ENCODE measurements at places on chromosomes 2 and 18.

- no peak for DNase-seq
Observed at GRCh38 chr2:39772086-39772811, 6.8 kb downstream of the THUMPD2 start.

- DNase-seq, result no peak
Observed at GRCh38 chr18:26293982-26294381, 67.7 kb downstream of the TAF4B start.

DNA sequence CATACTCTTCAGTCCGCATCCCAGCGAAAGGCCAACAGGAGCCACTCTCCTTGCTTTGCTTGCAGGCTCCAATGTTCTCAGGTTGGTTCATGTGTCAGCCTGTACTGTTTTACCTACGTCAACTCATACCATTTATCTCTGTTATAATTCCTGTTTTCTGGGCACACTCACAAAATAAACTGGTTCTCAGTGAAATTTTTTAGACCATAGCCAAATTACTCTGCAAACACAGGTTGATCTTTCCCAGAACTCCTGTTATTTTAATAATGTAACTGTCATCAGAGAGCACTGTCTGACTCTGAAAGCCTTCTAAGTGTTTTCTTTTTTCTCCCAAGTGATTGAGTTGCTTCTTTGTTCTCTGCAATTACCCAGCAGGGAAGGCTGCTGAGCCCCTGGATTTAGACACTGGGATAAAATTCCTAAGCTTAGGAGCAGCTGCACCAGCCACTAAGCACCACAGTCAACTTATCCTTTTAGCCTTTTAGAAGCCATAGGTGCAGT, 111.6 kb upstream of the PIEZO2 start:
- DNase-seq, result no peak

GRCh38 chr18:68734308-68734707, 19.4 kb upstream of the TMX3 start:
- no peak for DNase-seq

- no peak for DNase-seq
Observed at GRCh38 chr18:2466978-2467377, 104.3 kb downstream of the METTL4 start.

DNA sequence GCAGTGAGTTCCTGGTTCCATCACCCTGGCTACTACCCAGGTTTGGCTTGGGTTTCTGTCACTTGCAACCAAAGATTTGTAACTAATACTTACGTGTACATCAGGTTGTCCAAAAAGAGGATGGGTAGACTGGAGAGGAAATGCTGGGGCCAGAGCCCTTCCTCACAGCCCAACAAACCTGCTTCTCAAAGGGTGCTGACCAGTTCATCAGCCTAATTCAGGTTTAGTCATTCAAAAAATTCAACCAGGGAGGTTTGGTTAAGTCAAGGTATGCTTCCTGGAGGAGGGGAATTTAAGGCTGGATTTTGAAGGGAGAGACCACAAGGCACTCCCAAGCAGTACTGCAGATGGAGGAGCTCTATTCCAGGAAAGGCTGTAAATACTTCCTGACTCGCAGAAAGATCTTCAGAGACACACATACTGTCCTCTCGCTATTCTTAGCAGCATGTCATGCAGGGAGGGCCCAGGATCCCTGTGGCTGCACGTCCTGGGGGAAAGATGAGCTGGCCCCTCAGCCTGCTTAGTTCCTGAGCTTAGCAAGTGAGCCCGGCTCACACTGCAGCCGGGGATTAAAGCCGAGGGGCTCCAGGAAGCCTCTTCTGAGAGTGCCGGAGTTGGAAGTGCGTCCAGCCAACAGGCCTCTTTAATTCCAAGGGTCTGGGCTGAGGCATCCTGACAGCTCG, 40.0 kb upstream of the BIN1 start:
- no peak for DNase-seq

GRCh38 chr2:211359347-211359746, 802.9 kb downstream of the CPS1 start:
- DNase-seq, result no peak

DNA sequence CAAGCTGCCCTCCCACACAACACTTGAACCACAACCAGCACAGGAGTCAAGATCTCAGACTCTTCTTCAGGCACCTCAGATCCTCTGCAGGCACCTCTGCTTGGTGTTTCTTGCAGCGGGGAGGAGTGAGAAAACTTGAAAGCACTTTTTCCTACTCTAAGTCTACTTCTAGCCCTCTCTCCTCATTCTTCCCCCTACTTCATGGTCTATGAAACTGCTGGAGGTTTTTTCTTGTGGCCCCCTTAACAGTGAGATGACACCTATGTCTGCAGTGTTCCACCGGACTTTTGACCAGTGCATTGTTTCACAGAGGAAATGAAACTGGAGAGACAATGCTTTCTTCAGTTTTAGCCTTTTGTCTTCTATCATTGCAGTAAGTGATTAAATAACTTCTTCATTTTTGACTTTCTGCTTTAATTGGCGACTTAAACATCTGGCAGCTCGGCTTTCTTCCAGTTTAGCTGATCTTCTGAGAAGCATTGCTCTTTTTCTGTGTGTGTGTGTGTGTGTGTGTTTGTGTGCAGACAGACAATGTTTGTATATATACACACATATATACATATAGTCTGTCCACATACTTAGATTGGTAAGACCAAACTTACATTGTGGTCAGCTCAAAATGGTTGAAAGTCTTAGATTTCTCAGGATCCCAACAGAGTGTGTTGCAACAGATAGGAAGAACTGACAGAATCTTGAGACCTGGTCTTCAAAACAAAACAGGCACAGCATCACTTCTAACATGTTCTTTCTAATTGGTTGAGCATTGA, 1474.0 kb upstream of the TMEFF2 start:
- no peak for DNase-seq

GRCh38 chr2:95053543-95053942, 28.0 kb downstream of the MAL start:
- no peak for DNase-seq

- DNase-seq, result no peak
Observed at GRCh38 chr2:44772131-44772530, 169.4 kb upstream of the SIX3 start.

DNA sequence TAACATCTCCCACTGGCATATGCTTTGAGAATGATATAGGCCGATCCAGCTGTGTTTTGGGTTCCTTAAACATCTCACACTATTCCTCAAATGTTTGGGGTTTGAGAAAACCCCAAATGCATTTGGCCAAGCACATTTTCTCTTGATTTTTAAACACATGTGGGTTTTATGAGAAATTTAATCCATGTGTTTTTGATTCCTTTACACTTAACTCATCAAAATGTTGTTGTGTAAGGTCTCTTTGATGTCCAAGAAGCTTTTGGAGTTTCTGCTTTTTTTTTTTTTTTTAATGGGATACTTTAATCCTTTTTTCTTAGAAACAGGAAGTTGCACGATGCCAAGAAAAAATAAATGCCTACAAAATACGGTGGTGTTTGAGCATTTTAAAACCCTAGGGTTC, 339.8 kb upstream of the TCF4 start:
- DNase-seq, result no peak

GRCh38 chr18:11035376-11035775, 114.0 kb downstream of the PIEZO2 start:
- DNase-seq, result no peak

GRCh38 chr2:227870710-227871374, 589 bp upstream of the DAW1 start:
- DNase-seq, result no peak

- DNase-seq, result no peak
Observed at GRCh38 chr2:224776795-224777558, 60.8 kb upstream of the CCDC195 start.

- DNase-seq, result no peak
Observed at GRCh38 chr2:128798502-128799283, 480.0 kb upstream of the HS6ST1 start.

DNA sequence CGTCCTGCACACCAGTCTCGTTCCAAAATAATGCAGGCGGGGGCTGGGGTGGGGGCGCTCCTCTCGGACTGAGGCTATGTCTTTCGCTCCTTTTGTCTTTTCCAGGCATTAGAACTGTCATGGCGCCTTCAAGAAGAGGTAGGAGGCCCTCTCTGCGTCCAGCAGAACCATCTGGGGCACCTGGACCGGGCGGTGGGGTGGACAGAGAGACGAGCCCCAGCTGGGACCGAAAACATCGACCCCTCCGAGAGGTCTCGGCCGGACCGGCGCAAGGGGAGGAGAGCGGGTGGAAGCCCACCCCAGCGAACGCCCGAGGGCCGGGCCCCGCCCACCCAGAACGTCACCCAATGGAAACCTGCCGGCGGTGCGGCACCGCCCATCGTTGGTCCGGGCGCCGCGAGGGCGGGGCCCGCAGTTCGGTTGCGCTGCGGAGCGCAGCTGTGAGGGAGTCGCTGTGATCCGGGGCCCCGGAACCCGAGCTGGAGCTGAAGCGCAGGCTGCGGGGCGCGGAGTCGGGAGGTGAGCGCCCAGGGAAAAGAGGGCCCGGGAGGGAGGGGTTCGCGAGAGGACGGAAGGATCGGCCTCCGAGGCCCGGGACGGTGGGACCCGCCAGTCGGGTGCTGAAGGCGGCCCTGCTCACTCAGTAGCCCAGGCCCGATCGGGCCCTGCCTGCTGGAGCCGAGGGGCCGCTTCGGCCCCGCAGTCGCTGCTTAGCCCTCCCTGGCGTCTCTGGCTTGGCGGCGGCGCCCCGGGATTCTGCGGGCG, at the start of gene NRBP1:
Gene NRBP1, plus strand, starts transcription at position 419 of the 765 bp plus-strand sequence. CDS start 4,643 bp downstream, outside the sequence.
- peak; percentile 88 for DNase-seq

DNA sequence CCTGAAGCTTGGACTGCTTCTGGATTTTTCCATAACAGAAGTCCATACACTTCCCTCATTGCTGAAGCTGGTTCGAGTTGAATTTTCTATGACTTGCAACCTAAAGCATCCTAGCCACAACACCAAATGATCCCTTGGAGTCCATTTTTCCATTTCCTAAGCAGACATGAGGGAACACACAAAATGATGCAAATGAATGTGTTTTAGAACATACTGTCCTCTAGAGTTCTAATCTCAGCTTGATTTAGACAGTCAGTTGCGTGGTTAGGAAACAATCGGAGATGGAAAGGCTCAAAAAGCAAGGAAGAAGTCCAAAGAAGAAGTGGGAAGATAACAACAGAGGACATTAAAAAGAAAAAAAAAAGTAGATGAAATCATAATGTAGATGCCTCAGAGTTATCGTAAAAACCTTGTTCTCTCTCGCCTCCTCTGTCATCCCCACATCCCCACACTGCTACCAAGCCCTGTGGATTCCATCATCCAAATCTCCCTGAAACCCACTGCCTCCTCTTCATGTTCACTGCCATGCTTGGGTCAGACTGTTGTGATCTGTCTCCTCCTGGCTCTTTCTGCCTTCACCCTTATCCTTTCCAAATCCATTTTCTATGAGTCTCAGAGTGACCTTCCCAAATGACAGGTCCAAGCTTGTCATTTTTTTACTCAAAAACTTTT, 58.4 kb downstream of the TMEM247 start:
- DNase-seq, result no peak

DNA sequence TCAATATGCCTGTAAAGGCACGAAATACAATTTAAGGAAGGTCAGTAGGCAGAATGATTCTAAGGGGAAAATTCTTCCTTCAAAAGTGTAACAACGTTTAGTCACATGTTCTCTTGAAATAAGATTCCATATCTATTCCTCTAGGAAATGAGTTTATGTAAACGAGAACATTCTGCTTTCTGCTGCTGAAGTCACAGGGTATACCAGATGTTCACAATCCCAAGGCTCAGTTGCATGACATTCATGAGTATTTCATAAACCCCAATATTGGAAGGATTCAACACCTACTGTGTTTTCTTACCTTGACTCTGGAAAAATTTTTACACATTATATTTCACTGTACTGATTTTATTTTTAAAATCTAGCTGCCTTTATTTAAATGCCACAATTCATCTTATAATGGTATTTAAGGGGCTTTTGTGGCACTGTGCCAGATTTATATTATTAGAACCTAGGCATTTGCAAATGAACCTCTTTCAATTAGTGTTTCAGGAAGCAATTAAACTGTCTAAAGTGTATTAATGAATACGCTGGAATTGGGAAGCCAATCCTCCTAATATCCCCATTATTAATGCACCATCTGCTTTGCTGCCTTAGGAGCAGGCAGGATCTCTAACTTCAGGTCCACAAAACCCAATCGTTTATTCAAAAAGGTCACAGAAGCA, 542.6 kb upstream of the KLHL29 start:
- DNase-seq, result no peak

GRCh38 chr2:216490061-216490460, 8.6 kb upstream of the RPL37A start:
- no peak for DNase-seq
